ENCODE measurements at places on chromosomes 6 and 20. TPM values are rescaled to one million over a fixed set of nuclear protein-coding genes. Genes with fewer than 3 reads are reported as not detected.

DNA sequence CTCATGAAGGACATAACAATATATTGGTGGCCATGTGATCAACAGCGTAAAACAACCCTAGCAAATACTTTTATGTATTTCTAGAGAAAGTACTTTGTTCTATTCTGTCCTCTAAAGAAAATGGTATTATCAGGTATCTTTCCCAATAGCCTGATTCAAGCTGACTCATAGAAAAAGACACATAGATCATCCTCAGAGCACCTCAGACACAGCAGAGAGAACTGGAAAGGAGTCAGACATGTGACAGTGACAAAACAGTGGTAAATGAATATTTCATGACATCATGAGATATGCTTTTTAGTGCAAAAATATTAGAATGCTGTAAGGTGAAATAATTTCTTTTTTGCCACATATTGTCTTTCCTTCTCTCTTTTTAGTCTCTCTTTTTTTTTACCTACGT is 1355.0 kb upstream of the MAP3K7 start:
- DNase-seq, result no peak
- H3K27me3 ChIP-seq, result no peaks in the 10 kb centered on the region
- H3K4me3 ChIP-seq, result no peak overlapping the region
- no peaks in the 10 kb centered on the region for H3K36me3 ChIP-seq
- H3K4me1 ChIP-seq, result no peaks in the 10 kb centered on the region

DNA sequence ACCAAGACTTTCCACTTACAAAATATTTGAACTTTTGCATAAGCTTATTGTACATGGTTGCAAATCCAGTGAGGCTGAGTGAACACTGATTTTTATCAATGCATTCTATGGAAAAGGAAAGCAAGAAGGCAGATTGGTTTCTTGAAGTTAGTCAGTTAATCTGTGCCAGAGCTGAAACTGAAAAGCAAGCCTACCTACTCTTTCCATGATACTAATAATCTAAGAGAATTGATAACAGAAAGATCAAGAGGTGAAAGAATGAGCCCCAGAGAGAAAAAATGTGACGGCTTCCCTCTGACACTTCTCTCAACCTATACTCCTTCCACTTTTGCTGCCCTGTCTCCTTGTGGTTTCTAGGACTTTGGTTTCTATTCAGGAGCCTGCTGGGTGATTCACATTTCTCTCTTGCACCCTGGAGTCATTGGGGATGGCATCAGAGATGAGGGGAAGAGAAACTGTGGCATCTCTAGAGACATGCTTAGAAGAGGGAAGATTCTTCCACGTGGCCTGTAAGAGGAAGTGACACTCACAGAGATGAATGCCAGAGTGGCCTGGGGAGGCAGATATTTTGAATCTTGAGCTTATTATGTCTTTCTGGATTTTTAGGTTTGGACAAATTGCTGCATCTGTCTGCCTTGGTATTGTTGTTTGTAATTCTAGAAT is 158.6 kb upstream of the RIMS1 start:
- H3K36me3 ChIP-seq, result no peaks in the 10 kb centered on the region
- H3K27ac ChIP-seq, result no peak overlapping the region
- no peak for DNase-seq
- H3K27me3 ChIP-seq, result no peaks in the 10 kb centered on the region

DNA sequence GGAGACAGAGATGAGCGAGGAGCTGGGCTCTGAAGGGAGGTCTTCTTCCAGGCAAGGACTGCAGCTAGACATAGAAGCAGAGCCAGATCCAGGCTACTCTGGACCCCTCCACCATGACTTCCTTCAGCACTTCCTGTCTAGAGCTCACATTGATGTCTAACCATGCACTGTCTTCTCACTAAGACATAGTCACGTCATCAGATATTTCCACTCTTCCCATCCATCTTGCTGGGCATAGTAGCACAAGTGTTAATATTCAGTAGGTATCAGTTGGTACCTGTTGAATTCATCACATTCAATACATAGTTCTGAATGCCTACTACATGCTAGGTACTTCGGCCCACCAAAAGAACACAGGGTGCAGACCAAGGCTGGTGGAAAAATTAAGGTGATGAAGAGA is 2.9 kb downstream of the HLA-DMA start:
- no peaks in the 10 kb centered on the region for H3K36me3 ChIP-seq
- peaks cover 24% of the 10 kb centered on the region for H3K4me1 ChIP-seq
- H3K27me3 ChIP-seq, result no peaks in the 10 kb centered on the region

GRCh38 chr6:139732451-139732850 is 358.0 kb upstream of the CITED2 start:
- no peak overlapping the region for H3K4me3 ChIP-seq
- no peak for DNase-seq
- no peaks in the 10 kb centered on the region for H3K36me3 ChIP-seq
- H3K27me3 ChIP-seq, result no peaks in the 10 kb centered on the region

DNA sequence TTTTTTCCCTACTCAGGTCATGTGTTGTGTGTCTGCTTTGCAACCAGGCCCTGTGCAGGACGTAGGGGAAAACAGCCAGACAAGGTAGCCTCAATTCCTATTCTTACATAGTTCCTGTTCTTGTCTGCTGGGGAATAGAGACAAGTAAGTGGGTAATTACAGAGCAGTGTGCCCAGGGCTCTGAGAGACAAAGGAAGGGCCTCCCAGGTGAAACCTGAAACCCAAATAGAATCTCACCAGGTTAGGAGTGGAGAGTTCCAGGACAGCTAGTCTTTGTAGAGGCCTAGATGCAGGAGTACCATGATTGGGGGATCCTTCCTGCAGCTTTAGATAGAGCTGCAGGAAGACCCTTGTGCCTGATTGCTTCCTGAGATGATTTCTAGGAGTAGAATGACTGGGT is 48.4 kb downstream of the DHX35 start:
- no peak for DNase-seq
- no peaks in the 10 kb centered on the region for H3K27me3 ChIP-seq
- no peak overlapping the region for H3K4me3 ChIP-seq
- peaks cover 7% of the 10 kb centered on the region for H3K4me1 ChIP-seq

- no peak overlapping the region for H3K4me3 ChIP-seq
- H3K27me3 ChIP-seq, result no peaks in the 10 kb centered on the region
- H3K27ac ChIP-seq, result no peak overlapping the region
- no peak for DNase-seq
- H3K36me3 ChIP-seq, result no peaks in the 10 kb centered on the region
These were observed 90.6 kb downstream of the SCP2D1 start for GRCh38 chr20:18904192-18904591.

GRCh38 chr20:5621305-5621704 is 128.9 kb upstream of the SHLD1 start:
- H3K27ac ChIP-seq, result no peak overlapping the region
- no peaks in the 10 kb centered on the region for H3K27me3 ChIP-seq
- no peaks in the 10 kb centered on the region for H3K36me3 ChIP-seq
- DNase-seq, result no peak
- H3K4me3 ChIP-seq, result no peak overlapping the region
- H3K4me1 ChIP-seq, result no peaks in the 10 kb centered on the region

DNA sequence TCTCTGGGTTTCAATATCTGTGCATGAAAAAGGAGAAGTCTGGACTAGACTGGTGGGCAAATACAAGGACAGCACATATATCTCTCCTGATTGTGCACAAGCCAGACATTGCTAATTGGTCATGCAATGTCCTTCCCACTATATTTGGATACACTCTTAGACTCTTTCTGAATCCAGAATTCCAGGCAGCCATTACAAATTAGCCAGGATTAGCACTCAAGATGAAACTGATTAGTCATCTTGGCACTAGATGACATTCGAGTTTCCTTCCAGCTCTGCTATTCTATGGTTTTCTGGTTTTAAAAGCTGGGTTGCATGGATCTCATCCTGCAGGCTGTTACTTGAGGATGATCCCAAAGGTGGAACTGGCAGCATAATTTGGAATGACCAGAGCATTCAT is 73.2 kb downstream of the SCP2D1 start:
- no peaks in the 10 kb centered on the region for H3K4me1 ChIP-seq
- H3K36me3 ChIP-seq, result no peaks in the 10 kb centered on the region
- H3K4me3 ChIP-seq, result no peak overlapping the region
- no peak overlapping the region for H3K27ac ChIP-seq
- no peak for DNase-seq
- H3K27me3 ChIP-seq, result no peaks in the 10 kb centered on the region

DNA sequence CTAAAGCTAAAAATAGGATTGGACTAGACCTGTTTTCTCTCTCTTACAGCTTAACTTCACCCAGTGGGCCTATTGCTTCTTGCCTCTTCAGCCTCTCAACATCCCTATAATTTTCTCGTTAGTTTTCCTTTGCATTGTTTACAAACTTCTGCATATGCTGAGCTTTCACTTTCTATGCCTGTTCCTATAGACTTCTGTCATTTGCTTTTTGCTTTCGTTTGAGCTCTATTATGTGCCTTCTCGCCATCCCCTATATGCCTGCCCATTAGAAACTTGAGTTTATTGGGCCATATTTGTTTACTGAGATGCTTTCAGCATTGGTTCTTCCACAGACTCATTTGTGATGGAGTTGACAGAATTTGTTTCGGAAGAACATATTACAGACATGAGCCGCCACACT is 40.9 kb downstream of the NCOA7 start:
- DNase-seq, result no peak
- H3K27me3 ChIP-seq, result no peaks in the 10 kb centered on the region
- no peak overlapping the region for H3K27ac ChIP-seq
- H3K4me3 ChIP-seq, result no peak overlapping the region
- H3K36me3 ChIP-seq, result no peaks in the 10 kb centered on the region

DNA sequence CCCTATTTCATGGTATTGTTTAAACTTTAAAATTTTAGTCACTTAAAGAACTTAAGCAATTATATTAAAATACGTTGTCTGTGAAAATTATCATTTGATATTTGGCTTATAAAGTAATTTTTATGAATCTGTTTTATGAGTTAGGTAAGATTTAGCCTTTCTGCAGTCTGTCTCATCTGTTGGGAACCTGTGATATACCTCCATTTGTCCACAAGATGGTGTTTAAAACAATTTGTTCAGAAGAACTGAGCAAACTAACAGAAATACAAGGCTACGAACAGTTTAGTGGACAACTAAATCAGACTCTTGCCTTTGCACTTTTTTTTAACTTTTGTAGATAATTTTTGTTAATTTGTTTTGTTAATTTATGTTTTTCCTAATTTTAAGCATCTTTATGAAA is 92.4 kb downstream of the COL9A1 start:
- no peaks in the 10 kb centered on the region for H3K36me3 ChIP-seq
- H3K4me1 ChIP-seq, result no peaks in the 10 kb centered on the region
- no peak overlapping the region for H3K4me3 ChIP-seq

DNA sequence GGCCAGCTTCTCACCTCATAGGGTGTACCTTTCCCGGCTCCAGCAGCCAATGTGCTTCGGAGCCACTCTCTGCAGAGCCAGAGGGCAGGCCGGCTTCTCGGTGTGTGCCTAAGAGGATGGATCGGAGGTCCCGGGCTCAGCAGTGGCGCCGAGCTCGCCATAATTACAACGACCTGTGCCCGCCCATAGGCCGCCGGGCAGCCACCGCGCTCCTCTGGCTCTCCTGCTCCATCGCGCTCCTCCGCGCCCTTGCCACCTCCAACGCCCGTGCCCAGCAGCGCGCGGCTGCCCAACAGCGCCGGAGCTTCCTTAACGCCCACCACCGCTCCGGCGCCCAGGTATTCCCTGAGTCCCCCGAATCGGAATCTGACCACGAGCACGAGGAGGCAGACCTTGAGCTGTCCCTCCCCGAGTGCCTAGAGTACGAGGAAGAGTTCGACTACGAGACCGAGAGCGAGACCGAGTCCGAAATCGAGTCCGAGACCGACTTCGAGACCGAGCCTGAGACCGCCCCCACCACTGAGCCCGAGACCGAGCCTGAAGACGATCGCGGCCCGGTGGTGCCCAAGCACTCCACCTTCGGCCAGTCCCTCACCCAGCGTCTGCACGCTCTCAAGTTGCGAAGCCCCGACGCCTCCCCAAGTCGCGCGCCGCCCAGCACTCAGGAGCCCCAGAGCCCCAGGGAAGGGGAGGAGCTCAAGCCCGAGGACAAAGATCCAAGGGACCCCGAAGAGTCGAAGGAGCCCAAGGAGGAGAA is 10.5 kb downstream of the GNAS-AS1 start:
- H3K36me3 ChIP-seq, result no peaks in the 10 kb centered on the region
- DNase-seq, result no peak

DNA sequence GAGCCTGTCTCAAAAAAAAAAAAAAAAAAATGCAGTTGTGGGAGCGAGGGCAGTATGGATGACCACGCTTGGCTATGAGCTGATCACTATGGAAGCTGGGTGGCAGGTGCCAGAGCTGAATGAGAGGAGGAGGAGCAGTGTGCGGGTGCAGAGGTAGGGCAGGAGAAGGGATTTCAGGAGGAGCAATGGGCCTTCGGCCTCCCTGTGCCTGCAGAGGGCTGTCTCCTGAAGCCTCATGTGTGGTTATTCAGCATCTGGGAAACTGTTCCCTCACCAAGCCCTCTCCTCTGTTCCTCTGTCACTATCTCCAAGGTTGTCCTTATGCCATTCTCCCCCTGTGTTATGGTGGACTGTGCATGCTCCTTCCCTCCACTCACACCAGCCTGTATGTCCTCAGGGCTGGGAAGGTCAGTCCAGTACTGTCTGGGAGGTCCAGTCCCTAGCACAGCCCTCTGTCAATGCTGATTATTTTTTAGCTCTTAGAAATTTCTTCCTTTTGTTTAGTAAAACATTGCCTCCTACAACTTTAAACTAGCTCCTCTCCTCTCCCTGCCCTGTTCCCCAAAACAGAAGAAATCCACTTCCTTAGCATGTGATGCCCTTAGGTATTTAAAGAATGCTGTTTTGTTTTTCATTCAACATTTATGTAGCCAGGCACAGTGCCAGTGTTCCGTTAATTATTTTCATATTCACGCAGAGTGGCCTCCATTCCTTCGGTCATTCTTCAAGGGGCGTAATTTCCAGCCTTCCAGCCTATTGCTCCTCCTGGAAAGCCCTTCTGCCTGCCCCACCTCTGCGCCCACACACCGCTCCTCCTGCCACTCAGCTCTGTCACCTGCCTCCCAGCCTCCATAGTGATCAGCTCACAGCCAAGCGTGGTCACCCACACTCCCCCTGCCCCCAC is 48.9 kb downstream of the CNBD2 start:
- no peak overlapping the region for H3K4me3 ChIP-seq
- no peak overlapping the region for H3K27ac ChIP-seq
- H3K4me1 ChIP-seq, result no peaks in the 10 kb centered on the region
- H3K36me3 ChIP-seq, result no peaks in the 10 kb centered on the region
- H3K27me3 ChIP-seq, result no peaks in the 10 kb centered on the region

CDK5RAP1 gene
- total RNA-seq, result 33.6 TPM

CCHCR1 gene
- total RNA-seq, result 24.2 TPM

GPX5 gene
- not detected for total RNA-seq

ABHD16B gene
- total RNA-seq, result not detected

EYS gene
- total RNA-seq, result not detected

SLC4A11 gene
- not detected for total RNA-seq

C20orf141 gene
- not detected for total RNA-seq

HSPA12B gene
- total RNA-seq, result not detected

Measured in naive thymus-derived CD4-positive, alpha-beta T cell (primary cell).